ENCODE measurements at places on chromosomes 1 and 21.

DNA sequence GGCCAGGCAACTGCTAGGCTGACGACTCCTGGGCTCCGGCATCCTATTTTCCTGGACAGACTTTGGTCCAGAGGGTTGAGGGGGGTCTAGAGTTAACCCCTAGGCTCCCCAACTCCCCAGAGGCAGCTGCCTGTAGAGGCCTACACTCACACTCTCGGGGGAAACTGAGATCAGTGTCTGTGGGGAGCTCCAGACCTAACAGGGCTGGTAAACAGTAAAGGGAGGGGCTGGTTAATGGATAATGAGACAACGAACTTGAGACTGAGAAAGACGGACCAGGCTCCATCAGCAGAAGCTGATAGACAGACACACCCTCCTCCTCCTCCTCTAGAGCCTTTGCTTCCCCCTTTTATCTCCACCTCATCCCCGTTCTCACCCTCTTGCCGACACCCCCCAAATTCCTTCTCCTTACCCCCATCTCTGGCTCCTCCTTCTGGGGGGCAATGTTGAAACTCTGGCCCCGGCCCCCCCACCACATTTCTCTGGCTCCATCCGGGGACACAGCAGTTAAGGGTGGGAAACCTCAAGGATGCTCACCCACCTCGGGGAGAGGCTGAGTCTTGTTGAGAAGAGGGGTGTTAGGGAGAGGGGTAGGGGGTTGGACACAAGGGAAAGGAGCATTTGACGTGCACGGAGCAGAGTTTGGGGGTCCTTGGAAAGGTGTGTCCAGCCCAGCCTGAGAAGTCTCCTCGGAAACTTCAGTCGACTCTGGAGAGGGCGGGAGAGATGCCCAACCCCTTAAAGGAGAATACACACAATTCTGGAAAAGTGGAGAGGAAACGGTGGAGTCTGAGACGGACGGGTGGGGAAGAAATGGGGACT is at the start of gene MTMR11:
MTMR11 (minus strand) TSS at position 710 of the 822 bp plus-strand sequence; CDS start at position 478, 232 bp downstream.
- DNase-seq, result no peak

DNA sequence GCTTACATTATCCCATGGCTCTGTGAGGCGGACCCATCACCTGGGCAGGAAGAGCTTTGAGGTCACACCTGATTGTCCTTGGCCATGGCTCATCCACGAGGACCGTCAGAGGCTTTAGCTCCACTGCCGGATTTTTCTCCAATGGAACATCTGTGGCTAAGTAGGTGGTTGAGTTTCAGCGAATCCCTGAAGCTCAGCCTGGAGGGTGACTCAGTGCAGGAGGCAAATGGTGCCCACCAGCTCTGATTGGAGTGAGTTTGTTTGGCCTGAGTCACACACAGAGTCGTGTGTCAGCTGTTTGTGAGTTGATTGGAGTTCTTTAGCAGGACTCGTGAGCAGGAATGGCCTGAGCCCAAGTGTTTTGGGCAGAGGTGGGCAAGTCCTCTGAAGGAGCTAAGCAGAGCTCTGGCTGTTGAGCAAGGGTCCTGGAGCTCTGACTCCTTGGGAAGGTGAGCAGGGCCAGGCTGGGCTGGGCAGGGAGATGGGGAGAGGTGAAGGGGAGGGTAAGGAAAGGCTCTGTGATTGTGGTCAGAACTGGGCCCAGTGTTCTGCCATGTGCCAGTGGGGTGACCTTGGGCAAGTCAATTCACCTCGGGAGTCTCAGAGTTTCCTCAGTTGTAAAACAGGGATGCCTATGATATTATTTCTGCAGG is 2.0 kb downstream of the SLC6A17 start:
- no peak for DNase-seq

- no peak for DNase-seq
Observed at GRCh38 chr1:175771289-175771688, 27.9 kb upstream of the TNR start.

DNA sequence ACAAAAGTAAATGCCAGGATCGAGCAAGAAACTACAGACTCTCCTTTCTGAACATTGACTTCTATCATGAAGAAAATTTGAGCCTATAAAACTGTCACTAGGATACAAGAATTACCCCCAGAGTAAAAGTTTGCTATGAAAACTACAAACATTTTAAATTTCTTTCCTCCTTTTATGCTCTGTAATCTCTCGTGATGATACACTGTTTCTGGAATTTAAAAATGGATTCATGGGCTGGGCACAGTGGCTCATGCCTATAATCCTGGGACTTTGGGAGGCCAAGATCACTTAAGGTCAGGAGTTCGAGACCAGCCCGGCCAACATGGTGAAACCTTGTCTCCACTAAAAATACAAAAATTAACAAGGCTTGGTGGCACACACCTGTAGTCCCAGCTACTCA is 181.3 kb downstream of the ZNF281 start:
- no peak for DNase-seq

- DNase-seq, result no peak
Observed at GRCh38 chr1:220880726-220881506, 1.7 kb downstream of the HLX start.

DNA sequence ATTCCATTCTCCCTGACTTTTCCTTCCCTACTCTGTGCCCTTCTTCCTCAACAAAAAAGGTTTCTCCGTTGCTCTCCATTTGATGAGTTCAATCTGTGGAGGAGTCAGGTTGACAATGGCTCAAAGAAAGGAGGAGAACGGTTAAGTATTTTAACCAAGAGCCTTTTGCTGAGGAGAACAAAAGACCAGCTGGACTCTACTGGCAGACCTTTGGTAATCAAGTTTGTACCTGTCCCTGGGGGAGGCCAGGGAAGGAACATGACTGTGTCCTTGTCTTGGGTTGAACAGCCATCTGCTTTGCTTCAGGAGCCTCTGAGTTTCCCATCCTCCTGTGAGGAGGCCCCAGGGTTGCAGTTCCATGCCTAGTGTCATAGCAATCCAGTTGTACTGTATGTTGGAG is 29.9 kb downstream of the TTF2 start:
- DNase-seq, result no peak

GRCh38 chr21:36159356-36159921 is 2.8 kb downstream of the DOP1B start:
- DNase-seq, result no peak

- peak; percentile 61 for DNase-seq
Observed at GRCh38 chr1:171644805-171645483, 7.5 kb downstream of the MYOC start.

DNA sequence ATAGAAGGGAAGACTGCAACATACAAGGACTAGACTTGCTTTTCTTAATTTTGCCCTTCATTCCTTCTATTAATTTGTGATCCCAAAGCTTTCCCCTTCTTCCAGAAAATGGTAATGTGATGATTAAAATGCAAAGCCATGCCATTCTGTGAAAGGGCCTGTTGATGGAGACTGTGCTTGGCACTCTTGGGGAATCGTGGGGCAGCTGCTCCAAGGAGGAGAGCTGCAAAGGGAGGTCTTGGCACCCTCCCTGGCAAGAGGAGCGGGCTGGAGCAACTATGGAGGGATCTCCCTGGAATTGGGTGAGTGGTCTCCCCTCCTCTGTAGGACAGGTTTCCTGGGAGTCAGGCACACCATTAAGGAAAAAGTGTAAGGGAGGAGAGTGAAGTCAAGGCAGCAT is 16.6 kb downstream of the CACNA1S start:
- no peak for DNase-seq

GRCh38 chr1:185914089-185914488 is 179.9 kb downstream of the HMCN1 start:
- no peak for DNase-seq

GRCh38 chr1:14182856-14183255 is 415.6 kb upstream of the KAZN start:
- DNase-seq, result no peak

Measured in activated CD4-positive, alpha-beta T cell treated with anti-CD3 and anti-CD28 coated beads for 4 hours (primary cell).